Glutamatergic neuron (in vitro differentiated cells): ENCODE measurements at places on chromosomes 5 and 9. TPM values are rescaled to one million over a fixed set of nuclear protein-coding genes. Genes with fewer than 3 reads are reported as not detected.

- no peak for DNase-seq
Measured at GRCh38 chr9:88230612-88231011, 92.3 kb upstream of the SPATA31C2 start.

DNA sequence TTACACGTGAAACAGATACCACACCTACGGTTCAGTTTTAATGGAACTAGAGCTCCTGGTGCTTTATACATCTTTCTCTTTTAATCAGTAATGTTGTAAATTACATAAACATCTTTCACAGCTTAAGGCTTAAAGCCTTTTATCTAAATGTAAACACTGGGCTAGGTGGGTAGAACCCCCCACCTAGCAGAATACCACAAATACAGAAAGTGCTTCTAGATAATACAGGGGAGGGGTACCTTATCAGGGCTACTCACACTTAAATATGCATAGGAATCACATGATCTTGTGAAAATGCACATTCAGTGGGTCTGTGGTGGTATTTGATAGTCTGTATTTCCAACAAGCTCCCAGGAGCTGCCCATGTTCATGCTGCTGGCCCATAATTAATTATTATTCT, 256.4 kb upstream of the TARS1 start:
- DNase-seq, result no peak

DNA sequence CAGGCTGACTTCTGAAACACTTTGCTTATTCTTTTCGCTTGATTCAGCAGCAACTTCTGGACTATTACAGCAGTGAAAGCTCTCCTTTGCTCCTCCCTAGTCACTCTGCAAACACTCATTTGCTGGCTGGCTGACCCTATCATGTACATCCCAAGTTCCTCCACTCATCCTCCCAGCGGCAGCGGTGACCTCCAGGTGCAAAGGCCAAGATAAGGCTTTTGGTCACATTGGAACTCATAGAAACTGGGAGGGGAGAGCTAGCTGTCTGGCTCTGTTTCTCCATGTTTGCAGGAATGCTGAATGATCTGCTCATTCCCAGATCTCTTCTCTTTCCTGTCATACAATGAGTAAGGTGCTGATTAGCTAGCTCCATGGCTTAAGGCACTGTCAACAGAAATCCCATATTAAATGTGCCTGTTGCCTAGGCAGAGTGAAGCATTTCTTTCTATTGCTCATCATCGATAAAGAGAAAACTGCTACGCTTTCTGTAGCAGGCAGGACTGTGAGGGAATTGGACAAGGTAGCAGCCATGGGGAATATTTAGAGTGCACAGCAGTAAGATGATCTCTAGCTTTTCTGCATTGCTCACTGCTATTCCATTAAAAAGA, 250.5 kb upstream of the PDE4D start:
- no peak for DNase-seq

- DNase-seq, result no peak
Measured at GRCh38 chr9:107368696-107369095, 85.6 kb downstream of the RAD23B start.

DNA sequence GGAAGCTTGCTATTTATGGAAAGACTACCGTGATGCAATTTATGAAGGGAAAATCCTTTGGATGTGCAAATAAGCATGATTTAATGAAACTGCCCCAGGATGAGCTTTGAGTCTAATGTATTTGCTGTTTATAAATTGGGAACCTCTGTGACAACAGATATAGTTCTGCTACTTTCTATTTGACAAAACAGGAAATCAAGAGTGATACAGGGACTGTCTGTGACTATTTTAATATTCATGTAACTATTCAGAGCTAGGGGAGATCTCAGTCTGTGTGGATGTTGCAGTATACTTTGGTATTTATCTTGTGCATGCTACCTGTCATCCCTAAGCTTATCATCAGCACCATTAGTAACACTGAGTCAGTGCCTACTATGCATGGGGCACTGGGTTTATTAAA, 132.1 kb downstream of the PDZD2 start:
- DNase-seq, result no peak

- no peak for DNase-seq
Measured at GRCh38 chr9:11039006-11039405, 426.2 kb upstream of the PTPRD start.

DNA sequence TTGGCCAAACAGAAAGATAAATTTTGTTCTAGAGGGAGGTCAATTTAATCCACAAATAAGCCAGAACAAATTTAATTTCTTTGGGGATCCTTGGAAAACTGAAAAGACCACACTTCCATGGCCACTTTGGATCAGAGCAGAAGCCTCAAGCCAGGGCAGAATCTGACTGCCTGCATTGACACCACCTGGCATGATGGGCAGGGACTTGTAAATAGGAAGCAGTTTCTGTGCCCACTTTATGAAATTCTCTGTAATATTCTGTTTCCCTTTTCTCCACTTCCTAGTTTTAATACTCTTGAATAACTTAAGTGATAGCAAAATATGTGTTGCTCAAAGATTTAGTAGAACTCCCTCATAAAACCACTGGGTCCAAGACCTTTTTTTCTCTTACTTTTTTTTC, 6.7 kb upstream of the TMEM252 start:
- DNase-seq, result no peak

The GABRA6 gene
- not detected for total RNA-seq

GRCh38 chr9:136290508-136291000, 13.3 kb downstream of the CCDC187 start:
- no peak for DNase-seq

DNA sequence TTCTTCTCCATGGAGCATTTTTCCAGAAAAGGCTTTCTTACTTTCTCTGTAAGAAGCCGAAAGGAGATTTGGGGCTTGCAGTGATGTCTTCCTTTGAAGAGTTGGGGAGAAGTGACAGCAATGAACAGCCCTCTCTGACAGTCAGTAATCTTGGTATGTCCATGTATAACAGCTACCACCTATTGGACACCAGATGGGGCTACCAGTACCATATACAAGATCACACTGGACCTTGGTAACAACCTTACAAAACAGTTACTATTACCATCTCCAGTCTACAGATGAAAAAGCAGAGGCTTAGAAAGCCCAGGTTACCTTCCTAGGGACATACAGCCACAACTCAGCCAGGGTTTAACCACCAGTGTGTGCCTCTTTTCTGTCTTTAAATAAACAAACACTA, 272.7 kb upstream of the TRPC7 start:
- DNase-seq, result no peak

DNA sequence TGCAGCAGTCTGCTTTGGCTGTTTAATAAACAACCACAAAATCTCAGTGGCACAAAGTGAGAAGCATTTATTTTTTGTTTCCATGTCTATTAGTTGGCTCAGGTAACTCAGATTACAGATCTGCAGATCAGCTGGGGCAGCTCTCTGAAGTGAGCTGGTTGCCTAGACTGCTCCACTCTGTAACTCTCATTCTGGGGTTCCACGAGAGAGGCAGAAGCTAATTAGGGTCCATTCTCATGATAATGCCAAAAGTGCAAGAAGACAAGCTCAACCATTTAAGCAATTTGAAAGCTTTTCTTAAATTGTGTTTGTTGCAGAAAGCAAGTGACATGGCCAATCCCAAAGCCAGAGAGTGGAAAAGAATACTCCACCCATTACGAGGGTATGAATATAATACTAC, 13.2 kb downstream of the MEIKIN start:
- no peak for DNase-seq

DNA sequence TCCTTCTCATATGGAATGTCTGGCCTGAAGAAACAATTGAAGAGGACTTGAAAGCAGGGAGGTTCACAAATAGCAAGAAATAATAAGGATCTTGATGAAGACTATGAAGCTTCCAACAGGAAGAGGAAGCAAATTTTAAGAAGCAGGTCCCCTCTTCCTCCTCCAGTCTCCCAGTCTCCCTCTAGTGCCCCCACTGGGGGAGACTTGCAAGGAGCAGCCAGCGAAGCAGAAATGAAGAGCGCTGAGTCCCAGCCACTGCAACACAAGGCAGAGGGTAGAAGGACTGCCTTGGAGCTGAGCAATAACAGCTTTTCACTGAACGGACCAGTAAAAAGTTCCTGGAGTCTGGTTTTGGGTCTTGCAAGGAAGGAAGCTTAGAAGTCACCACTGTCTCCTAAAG, 32.6 kb upstream of the ACO1 start:
- peak; percentile 40 for DNase-seq

The P4HA2 gene
- total RNA-seq, result 26.6 TPM

DNA sequence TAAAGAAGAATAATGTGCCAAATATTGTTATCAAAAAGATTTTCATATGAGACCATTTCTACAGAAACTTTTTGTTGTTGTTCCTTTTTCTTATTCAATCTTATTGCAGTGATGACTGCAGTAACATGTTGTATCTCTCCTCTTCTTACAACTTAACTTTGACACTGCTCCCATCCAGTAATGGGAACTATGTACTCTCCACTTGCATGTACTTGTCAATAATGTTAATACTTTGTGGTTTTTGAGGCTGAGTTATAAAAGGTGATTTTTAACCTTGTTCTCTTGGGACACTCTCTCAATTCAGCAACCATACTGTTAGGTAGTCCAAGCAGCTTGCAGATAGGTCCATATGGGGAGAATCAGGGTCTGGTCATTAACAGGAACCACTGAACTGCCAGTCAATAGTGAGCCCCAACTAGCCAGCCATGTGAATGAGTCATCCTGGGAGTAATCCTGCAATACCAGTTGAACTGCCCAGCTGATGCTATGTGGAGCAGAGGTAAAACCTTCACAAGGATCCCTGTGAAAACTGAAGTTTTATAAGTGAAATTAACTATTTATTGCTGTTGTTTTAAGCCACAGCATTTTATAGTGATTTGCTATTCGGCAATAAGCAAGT, 199.6 kb upstream of the DAB2 start:
- no peak for DNase-seq

DNA sequence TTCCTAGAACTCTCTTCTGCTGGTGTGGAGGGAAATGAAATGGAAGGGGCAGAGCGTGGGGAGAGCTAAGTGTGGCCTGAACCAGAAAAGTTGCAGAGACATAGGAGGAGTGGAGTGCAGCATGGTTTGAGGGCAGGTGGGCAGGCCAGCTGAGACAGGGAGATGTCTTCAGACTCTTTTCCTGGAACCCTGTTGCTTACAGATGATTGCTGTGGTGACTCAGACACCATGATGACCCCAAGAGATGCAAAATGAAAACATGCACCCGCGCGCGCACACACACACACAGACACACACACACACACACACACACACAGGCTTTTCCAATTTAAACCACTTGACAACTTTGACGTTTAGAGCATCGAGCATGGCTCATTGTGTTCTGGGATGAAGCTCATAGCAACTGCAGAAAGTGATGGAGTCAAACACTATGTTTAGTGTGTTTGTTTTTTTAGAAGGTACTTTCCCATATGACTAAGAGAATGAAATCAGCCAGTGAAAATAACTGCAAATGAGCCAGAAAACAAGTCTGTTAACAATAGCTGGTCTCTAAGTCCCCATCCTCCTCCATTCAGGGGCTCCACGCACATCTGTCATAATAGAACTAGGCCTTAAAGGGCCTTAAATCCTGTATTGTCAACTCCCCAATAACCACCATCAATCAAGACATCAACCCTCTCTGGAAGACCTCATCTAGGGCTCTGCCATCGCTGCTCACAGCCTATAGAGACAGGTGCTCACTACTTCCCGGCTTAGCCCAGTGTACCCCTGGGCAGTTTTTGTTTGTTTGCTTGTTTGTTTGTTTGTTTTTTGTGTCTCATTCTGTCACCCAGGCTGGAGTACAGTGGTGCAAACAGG, 9.6 kb downstream of the TMOD1 start:
- DNase-seq, result no peak

The RPL35 gene
- 559 TPM for total RNA-seq

GRCh38 chr5:159518371-159518770, 188.1 kb upstream of the IL12B start:
- DNase-seq, result no peak

DNA sequence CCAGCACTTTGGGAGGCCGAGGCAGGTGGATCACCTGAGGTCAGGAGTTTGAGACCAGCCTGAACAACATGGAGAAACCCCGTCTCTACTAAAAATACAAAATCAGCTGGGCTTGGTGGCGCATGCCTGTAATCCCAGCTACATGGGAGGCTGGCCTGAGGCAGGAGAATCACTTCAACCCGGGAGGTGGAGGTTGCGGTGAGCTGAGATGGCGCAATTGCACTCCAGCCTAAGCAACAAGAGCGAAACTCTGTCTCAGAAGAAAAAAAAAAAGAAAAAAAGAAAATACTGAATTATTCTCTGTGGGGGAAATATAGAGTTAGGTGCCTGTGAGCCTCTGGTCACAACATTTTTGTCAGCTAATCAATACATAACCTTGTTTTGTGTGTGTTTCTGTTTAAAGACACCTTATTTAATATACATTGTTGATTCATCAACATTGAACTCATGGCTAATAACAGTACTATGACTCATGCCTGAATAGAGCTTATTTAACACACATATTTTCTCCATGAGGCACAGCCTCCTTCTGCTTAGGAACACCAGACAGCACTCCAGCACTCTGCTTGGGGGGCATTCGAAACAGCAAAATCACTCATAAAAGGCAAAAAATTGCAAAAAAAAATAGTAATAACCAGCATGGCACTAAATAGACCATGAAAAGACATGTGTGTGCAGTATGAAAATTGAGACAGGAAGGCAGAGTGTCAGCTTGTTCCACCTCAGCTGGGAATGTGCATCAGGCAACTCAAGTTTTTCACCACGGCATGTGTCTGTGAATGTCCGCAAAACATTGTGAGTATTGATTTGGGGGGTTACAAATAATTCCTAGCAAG, at the start of gene IL31RA:
Gene IL31RA, plus strand, starts transcription at position 519 of the 836 bp plus-strand sequence. Its CDS starts 214 bp downstream, at position 733.
- DNase-seq, result no peak

DNA sequence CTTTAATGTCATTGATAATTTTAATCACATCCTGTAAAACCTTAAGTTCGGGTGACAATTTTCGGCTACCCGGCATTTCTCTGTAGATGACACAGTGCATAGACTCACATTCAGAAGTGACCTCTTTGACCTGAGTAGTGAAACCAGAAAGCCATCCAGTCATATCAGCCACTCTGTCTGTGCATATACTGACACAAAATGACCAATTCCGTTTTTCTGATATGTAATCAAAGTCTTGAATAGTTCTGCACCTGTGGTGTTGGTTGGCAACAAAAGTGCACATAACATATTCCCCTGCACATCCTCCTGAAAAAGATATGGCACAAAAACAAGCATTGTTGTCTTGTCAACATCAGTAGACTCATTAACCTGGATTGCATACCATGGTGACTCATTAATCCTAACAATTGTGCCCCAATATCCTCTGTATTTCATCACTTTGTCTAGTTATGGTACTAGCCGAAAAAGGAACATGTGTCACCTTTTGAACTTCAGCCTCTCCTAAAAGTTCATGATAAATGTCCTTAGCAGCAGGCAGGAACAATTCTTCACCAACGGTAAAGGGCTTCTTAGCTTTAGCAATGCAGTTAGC, 4.6 kb upstream of the HNRNPA0 start:
- no peak for DNase-seq

GRCh38 chr9:101376111-101376848, 8.5 kb downstream of the BAAT start:
- no peak for DNase-seq
